Activated naive CD8-positive, alpha-beta T cell treated with anti-CD3 and anti-CD28 coated beads, Interleukin-2, amount 10 ng/mL, durations not matched to agents 7 days and 5 days (primary cell): ENCODE measurements at places on chromosomes 11 and 22. TPM values are rescaled to one million over a fixed set of nuclear protein-coding genes. Genes with fewer than 3 reads are reported as not detected.

Gene DEAF1
- total RNA-seq: 36.0 TPM

Gene SELENOM
- 24.6 TPM for total RNA-seq

Gene TSPAN32
- 52.3 TPM for total RNA-seq

Gene SYT13
- not detected for total RNA-seq

Gene SYT12
- total RNA-seq: not detected

Gene STK33
- total RNA-seq: 2.1 TPM

Gene MS4A8
- not detected for total RNA-seq

Gene IL10RA
- total RNA-seq: 304 TPM

Gene SLC17A6
- total RNA-seq: not detected

Gene MOGAT2
- total RNA-seq: not detected

Gene KDM4D
- total RNA-seq: 1.3 TPM

Gene ANKRD49
- 37.0 TPM for total RNA-seq

Gene ANO3
- total RNA-seq: not detected

Gene NEFH
- 1.8 TPM for total RNA-seq

Gene SMARCB1
- total RNA-seq: 82.8 TPM

Gene OR52N4
- total RNA-seq: 1.8 TPM

Gene C11orf97
- total RNA-seq: not detected

Gene CARNS1
- 5.5 TPM for total RNA-seq

Gene EFCAB6
- total RNA-seq: 0.37 TPM

Gene MSANTD4
- 17.3 TPM for total RNA-seq

Gene MAJIN
- not detected for total RNA-seq

Gene KCNJ1
- 0.14 TPM for total RNA-seq

Gene PLAAT5
- total RNA-seq: 0.44 TPM

Gene SYVN1
- total RNA-seq: 45.1 TPM

Gene BTBD18
- total RNA-seq: not detected

Gene MRGPRX3
- not detected for total RNA-seq

Gene MED19
- total RNA-seq: 13.1 TPM

Gene DRD2
- total RNA-seq: not detected

Gene CCDC15
- total RNA-seq: 5.9 TPM

Gene ELFN2
- total RNA-seq: 0.47 TPM

Gene LSP1
- total RNA-seq: 438 TPM

Gene MFNG
- 207 TPM for total RNA-seq

Gene ZBTB44
- 60.7 TPM for total RNA-seq

Gene GAL3ST1
- 0.44 TPM for total RNA-seq

Gene NPTXR
- 6.8 TPM for total RNA-seq

Gene POU2AF1
- 2.1 TPM for total RNA-seq

Gene TMPRSS4
- total RNA-seq: 0.40 TPM

Gene C11orf87
- not detected for total RNA-seq

Gene C22orf31
- total RNA-seq: not detected

Gene TMEM45B
- total RNA-seq: 1.5 TPM

Gene GNAZ
- 0.22 TPM for total RNA-seq
